Nucleus accumbens (tissue), 56 donors: ENCODE measurements at places on chromosomes 2 and 18.

- no peak for DNase-seq
These were observed 18.0 kb downstream of the ZC3H15 start for GRCh38 chr2:186503827-186504606.

DNA sequence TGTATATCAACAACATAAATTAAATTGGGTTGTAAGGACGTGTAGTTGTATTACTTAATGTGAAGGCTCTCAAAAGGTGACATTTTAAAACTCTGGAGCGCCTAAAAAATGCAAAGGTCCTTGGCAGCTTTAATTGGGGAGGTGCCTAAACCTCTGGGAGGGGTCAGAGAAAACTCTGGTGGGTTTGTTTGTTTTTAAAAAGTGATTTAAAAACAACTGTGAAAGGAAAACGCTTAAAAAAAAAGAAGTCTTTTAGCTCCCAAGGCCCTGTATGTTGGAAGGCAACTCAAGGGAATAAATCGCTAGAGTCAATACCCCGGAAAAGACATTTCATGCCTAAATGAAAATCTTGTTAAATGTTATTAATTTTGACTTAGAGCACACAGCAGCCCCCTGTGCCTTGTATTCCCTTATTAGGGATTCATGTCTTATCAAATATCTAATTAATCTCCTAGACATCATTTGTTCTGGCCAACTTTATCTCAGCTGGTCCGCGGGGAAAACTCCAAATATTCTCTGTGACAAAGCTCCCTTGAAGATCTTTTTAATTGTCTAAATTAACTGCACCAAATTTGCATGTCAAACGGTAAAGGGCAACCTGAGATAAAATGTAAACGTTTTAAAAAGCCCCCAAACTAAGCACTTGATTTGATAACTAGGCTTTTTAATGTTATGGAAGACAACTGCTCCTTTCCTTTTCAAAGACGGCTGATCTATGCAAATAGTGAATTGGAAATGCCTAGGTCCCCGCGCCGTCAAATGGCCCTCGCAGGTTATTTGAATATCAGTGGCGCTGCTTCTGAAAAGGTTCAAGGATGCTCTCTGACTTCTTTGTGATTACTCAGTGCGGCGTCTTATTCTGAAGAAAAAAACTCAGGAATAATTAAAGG is 4.2 kb downstream of the SP9 start:
- DNase-seq, result no peak

- DNase-seq, result no peak
These were observed 54.8 kb downstream of the SEMA4F start for GRCh38 chr2:74708883-74709282.

DNA sequence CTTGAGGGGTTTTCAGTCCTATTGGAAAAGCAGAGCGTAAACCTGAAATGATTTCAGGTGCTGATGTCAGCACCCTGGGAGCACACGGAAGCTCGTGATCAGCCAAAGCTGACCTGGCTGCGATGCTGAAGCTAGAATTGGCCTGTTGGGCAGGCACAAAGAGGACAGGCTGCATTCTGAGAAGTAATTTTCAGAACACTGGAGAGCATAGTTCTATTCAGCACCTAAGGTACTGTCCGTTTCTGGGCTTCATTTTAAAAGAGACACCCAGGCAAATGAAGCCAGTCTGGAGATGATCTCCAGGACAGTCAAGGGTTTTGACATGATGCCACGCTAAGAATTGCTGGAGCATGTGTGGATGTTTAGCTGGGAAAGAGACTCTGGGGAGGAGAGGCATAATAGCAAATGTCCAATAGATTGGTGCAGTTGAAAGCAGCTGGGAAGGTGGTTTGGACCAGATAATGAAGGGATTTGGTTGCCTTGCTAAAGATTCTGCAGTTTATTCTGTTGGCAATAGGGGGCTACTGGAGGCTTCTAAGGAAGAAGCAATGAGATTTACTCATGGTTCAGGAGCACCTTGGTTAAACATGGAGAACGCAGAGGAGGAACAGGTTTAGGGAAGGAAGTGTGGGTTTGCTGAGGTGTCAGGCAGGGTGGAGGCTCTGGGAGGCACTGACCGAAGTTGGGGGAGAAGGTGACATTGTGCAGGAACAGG is 86.6 kb downstream of the ACOXL start:
- no peak for DNase-seq

GRCh38 chr2:236969767-236970655 is 115.7 kb upstream of the COPS8 start:
- no peak for DNase-seq

DNA sequence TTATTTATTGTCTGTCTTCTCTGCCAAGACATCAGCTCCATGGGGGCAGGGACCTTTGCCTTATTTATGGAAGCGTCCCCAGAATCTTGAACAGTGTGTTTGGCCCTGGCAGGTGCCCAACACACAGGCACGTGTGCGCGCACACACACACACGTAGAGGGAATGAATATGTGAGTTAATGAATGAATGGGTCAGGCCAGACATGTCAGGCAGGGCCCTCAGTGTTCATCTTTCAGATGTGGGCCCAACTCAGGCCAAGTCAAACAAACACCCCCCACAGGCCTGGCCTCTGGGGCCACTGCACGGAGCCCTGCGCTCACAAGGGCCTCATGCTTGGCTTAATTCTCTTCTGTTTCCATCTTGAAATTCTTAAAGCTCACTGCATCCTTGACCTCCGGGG is 54.1 kb downstream of the DYSF start:
- no peak for DNase-seq

DNA sequence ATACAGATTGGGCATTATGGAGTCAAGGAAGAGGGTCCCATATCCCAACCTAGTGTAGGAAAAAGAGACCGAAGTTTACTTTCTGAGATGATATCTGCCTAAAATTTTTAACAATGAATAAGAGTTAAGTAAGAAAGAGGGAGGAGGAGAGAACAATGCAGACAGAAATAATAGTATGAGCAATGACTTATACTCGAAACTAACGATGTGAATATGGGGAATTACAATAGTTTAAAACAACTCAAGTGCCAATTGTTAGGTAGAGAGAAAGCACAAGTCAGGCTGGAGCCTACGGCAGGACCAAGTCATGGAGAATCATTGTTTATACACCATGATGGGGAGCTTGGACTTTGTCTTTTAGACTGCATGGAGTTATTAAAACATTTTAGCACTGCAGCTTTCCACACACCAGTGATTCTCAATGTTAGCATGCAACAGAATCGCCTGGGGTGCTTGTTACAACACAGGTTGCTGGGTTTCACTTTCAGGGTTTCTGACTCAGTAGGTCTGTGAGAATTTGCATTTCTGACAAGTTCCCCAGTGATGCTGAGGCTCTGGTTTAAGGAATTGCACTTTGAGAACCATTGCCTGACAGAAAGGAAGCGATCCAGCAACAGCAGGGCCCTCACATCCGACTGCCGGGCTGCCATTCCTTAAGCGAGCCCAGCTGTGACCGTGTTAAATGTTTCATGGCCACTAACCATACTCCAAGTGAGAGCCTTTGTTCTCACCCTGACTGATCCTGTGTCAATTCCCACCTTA is 511.2 kb downstream of the DCDC2C start:
- DNase-seq, result no peak

DNA sequence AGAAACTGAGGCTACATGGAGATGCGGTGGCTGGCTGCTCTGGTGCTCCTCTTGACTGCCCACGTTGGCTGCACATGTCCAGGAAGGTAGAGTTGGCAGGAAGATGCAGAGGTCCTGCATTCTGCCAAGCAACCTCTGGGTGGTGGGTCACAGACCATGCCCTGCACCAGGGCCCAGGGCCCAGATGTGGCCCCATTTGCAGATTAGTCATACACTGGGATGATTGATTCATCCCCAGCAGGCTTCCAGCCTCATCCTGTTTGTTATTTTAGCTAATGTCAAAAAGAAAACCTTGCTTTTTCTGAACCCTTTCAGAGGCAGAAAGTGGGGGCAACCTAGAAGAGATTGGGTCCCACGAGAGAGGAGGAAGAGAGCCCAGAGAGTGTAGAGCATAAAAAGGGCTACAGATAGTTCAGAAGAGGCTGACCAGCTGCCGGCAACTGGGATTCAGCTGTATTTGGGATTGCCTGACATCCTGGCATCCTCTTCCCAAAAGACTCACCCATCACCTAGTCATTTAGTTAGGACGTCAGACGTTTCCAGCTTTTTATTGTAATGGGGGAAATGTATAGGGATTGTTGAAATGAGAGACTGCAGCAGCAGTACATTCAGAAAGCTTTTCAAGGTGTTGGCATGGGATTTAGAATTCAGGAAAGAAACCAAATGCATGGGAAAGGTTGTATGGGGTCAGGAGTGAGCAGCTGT is 101.9 kb downstream of the CTIF start:
- DNase-seq, result no peak

GRCh38 chr2:45776160-45776955 is 124.9 kb downstream of the PRKCE start:
- no peak for DNase-seq

DNA sequence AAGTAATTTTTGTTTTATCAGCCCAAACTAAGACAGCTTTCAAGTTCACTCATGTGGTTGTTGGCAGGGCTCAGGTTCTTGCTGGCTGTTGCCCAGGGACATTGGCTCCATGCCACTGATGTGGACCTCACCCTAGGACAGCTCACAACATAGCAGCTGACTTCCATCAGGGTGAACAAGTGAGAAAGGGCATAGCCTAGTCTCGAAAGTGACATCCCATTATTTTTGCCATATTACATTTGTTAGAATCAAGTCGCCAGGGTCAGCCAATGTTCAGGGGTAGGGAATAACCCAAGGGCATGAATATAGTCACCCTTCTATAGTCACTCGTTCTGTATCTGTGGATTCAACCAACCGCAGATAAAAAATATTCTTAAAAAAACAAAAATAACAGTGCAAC is 10.7 kb upstream of the CWC22 start:
- DNase-seq, result no peak

GRCh38 chr18:8177330-8178016 is 431.8 kb upstream of the RAB12 start:
- peak; percentile 3 for DNase-seq

DNA sequence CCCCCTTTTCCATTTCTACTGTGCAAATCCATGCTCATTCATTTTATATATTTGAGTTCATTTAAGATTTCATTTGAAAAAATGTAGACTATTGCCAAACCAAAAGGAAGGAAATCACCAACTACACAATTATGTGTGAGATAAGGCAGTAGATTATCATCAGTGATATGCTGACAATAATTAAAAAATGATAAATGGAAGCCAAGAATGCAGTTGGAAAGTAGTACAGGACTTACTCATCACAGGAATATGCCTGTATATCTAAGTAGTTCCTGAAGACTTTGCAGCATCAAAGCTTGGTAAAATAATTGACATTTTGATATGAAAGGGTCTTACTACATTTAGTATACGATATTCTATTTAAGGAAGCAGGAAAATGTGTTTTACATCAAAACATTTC is 166.1 kb upstream of the OTX1 start:
- DNase-seq, result no peak

DNA sequence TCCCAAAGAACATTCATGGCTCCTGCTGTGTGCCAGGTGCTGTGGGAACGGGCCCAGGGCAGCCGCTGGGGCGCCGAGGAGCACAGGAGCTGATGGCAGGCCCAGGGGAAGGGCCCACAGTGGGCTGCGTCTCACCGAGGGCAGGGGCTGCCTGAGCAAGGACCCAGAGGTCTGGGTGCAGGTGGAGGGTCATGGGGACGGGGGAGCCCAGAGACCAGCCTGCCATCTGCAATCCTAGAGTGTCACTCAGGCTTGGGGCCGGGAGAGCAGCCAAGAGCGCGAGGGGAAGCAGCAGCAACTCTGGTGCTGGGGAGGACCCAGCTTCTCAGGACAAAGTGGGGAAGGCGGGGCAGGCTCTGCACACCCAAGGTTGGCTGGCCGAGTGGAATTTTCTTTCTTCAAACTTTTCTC is 207.4 kb downstream of the HDAC4 start:
- peak; percentile 30 for DNase-seq

DNA sequence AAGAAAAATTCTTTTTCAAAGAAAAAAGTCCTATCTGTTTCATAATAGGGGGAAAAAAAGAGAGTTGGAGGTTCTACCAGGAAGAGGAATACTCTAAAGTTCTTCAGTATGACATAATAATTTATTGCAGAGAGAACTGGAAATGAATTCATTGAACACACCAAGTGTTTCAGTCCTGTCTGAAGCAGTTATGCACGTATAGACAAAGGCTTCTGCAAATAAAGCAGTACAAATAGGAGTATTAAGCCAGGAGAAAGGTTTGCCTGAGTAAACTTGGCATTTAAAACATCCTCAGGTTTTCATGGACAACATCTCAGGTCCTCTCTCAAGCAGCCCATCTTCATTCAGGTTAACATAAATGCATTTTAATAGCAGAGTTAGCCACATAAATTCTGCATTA is 141.6 kb downstream of the CCDC148 start:
- no peak for DNase-seq

DNA sequence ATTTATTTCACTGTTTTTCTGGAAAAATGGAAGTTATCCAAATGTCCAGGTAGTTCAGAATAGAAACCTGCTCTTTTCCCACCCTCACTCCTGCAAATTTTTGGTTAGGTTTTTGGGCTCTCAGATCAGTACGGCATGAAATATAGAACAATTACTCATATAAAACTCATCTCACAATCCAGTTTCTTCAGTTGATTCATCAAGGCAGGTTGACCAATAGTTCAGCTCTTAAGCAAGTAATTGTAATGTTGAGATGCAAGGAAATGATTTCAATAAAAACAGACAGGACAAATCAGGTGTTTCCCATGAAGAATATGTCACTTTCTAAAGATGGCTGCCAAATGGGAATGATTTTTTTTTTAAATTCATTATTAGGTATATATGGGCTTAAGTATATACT is 2.0 kb downstream of the RAB27B start:
- no peak for DNase-seq

DNA sequence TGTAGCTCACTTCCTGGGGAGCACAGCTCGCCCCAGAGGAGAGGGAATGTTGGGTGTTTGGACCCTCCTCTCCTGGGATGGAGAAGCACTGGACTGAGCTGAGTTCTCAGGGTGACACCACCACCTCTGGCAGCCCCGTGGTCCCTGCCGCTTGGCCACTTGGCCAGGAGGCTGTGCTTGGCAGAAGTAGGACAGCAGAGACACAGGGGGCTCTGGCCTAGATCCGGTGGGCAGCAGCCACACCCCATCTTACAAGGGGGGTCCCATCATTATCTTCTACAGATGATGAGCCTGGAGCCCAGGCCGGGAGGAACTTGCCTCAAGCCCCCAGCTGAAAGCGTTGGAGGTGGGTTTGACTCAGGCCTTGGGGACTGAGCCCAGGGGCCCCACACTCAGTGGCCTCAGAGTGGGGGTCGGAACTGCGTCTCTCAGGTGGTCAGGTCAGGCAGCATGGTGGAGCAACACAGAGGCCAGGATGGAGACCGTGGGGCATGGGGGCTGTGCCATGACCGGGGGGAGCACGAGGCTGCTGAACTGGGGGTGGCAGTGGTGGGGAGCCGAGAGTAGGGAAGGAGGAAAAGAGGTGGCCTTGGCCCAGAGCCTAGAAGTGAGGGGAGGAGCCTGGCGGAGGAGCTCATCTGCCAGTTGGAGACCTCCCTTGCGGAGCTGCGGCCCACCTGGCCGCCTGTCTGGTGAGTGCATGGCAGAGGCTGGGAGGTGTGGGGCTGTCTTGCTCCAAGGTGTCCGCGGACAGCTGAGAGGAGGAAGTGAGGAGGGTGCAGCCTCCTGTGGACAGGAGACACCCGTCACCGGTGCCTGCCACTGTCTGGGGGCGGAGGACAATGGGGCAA is 63.6 kb upstream of the HDAC4 start:
- DNase-seq, result no peak

- DNase-seq, result no peak
These were observed 82.2 kb downstream of the PLB1 start for GRCh38 chr2:28577791-28578680.
